HuH-7.5 (cell line): ENCODE measurements at places on chromosomes 3 and 15.

- no peak for DNase-seq
These were observed 158.0 kb downstream of the CHST2 start for GRCh38 chr3:143277531-143277930.

DNA sequence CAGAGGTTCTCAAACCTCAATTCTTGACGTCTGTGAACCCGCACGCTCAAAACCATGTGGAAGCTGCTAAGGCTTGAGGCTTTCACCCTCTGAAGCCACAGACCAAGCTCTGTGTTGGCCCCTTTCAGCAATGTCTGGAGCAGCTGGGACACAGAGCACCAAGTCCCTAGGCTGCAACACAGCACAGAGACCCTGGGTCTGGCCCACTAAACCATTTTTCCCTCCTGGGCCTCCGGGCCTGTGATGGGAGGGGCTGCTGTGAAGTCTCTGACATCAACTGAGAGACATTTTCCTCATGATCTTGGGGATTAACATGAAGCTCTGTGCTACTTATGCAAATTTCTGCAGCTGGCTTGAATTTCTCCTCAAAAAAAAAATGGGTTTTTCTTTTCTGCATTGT, 21.3 kb upstream of the NEDD4 start:
- no peak for DNase-seq

- no peak for DNase-seq
These were observed 14.4 kb upstream of the CMSS1 start for GRCh38 chr3:99803297-99803696.

DNA sequence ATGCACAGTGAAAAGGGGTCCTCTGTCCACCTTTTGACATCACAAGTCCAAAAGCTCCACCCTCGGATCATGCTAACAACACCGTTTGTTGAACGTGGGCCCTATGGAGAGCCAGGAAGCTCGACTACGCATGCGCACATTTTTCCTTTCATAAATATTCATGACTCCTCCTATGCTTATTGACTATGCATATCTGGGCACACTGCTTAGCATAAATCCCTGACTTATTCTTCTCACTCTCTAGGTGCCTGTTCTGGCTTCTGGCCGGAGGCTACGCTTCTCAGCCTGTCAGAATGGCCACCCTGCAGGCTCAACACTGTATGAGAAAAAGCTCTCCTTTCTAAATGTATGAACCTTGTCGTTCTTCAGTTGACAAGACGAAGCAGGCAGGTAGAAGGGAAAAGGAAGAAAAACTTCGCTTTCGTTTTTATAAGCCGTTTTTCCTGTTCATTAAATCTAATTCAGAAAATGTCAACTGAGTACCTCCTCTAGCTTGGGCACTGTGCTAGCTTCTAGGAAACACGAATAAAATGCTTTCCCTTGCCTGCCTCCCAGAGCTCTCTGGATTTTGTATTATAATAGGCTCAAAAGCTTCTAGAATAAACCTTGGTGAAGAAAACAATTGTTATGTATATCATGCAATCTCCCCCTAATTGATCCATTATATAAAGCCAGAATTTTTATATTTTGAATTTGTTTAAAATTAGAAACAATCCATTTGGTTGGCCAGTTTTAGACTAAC, 207.7 kb downstream of the ATP10A start:
- no peak for DNase-seq

- peak; percentile 13 for DNase-seq
These were observed 62.7 kb upstream of the CD47 start for GRCh38 chr3:108153451-108153981.

- DNase-seq, result no peak
These were observed 28.4 kb upstream of the TPRG1 start for GRCh38 chr3:189143321-189143720.

DNA sequence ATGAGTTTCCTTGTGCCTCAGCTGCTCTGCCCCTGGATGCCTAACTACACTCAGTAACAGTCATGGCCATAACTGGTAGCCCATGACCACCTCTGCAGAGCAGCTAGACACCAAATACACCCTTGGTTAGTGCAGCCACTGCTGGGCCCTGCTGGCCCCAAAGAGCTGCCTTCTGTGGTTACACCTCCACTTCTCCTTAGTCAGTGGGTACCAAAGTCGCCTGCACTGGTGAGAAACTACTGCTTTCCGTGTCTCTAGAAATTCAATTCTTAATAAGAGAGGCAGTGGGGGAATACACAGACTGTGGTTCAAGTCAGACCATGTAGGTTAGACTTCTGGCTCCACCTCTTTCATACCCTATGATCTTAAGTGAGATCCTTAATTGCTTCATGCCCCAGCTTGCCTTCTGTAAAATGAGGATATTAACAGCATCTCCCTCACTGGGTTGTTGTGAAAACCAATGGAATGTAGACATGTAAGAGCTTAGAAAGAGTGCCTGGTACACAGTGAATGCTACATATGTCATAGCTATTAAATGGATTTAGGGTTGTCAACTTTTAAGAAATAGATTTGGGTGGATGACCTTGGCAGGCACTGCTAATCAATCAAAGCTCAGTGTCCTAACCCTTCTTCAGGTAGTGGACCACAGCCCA, 18.2 kb downstream of the HEG1 start:
- no peak for DNase-seq

GRCh38 chr3:44880284-44880683, 5.9 kb downstream of the TGM4 start:
- DNase-seq, result no peak

GRCh38 chr15:51334011-51334451, 4.4 kb downstream of the CYP19A1 start:
- no peak for DNase-seq

GRCh38 chr3:151979906-151980305, 106.5 kb downstream of the SUCNR1 start:
- DNase-seq, result no peak

DNA sequence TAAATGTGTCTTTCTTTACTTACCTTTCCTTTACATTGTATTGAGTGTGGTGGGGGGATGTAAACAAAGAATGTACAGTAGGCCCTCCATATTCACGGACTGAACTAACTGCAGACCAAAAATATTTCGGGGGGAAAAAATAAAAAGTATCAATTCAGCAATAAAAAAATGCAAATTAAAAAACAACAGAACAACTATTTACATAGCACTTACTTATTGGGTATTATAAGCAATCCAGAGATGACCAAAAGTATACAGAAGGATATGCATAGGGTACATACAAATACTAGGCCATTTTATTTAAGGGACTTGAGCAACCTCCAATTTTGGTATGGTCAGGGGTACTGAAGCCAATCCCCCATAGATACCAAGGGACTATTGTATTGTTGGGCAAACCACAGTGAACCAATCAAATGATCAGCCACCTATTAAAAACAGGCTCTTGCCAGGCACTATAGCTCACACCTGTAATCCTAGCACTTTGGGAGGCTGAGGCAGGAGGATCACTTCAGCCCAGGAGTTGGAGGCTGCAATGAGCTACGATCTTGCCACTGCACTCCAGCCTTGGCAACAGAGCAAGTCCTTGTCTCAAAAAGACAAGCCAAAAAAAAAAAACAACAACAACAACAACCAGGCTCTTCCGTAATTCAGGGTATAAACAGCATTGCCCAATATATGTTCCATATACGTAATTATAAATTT, 1.8 kb downstream of the VPS13C start:
- no peak for DNase-seq

DNA sequence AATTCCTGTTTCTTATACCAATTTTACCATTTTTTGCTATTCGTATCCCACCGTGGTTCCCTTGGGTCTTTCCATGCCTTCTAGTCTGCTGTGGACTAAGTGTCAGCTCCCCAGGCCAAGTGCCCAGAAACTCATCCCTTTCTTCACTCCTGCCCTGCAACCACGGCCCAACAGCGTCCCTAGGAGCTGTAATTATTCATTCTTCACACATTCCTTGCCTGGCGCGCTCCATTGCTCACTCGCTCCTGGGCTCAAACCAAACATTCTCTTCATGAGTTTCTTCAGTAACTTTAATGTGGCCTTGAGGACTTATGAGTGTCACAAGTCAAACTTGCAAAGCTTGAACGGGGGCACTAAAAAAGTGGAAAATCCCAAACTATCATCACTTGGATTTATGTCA, 15.7 kb downstream of the GABRB3 start:
- DNase-seq, result no peak

- DNase-seq, result no peak
These were observed 91.1 kb downstream of the MEIS2 start for GRCh38 chr15:37009288-37009687.

GRCh38 chr3:88617283-88617682, 467.5 kb downstream of the C3orf38 start:
- no peak for DNase-seq

DNA sequence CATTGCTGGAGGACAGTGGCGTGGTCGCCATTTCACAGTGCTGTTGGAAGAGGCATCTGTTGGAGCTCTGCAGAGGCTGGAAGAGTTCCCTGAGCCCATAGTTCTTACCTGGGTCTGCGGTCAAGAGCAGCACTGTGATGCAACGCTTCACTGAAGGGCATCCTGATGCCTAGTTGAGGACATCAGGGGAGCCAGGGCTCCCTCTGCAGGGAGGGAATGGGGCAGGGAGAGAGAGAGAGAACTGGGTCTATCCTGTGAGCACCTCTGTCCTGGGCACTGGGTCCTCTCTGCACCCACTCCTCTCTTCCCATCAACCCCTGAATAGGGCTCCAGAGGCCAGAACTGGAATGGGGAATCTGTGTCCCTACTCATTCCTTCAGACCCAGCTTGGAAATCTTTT, 23.9 kb upstream of the MOBP start:
- no peak for DNase-seq

DNA sequence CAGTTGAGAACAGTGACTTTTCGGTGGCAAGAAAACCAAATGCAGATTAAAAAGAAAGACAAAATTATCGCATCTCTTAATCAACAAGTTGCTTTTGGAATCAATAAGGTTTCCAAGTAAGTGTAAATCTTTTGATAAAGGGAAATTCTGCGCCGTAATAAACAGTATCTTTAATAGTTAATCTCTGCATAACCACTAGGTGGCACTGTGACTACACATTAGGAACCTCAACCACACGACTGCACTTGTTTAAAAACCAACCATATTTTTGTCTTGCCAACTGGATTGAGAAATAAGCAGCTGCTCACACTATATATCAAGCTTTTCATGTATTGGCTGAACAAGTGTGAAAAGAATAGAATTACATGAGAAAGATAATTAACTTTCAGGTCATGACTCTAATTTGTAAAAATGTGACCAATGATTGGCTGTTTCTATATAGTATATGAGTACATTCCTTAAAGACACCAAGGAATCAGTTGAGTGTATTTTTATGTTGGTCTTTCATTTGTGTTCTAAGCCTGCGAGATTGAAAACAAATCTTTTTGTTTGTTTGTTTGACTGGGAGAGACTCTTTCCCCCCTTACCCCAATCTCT, 72.7 kb downstream of the DZIP3 start:
- DNase-seq, result peak; percentile 9

- DNase-seq, result no peak
These were observed 578.8 kb downstream of the ROBO2 start for GRCh38 chr3:77618686-77619085.

DNA sequence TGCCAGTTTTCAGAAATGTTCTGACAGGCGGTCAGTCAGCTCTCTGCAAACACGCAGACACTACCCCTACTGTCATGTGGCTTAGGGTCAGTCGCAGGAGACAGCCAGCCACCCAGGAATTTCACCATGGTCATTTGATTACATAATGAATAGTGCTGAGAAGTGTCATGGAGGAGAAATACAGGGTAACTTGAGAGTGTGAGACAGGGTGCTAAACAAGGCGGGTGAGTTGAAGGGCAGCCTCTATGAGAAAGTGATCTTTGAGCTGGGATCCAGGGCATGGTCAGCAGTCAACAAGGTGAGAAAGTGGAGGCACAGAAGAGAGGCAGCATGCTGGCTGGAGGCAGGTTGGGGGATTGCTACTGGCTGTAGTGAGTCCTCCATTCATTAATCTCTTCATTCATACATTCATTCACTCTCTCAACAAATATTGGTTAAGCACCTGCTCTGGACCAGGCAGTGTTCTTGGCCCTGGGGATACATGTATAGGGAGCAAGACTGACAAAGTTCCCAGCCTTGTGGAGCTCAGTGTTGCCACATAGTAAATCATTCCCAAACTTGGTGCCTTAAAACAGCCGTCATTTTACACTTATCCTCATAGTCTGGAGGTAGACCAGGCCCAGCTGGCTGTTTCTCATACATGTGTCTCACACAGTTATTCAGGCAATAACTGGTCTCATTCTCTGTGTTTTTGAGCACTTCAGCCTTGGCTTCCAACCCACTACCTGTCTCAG, 14.8 kb downstream of the PXYLP1 start:
- no peak for DNase-seq

DNA sequence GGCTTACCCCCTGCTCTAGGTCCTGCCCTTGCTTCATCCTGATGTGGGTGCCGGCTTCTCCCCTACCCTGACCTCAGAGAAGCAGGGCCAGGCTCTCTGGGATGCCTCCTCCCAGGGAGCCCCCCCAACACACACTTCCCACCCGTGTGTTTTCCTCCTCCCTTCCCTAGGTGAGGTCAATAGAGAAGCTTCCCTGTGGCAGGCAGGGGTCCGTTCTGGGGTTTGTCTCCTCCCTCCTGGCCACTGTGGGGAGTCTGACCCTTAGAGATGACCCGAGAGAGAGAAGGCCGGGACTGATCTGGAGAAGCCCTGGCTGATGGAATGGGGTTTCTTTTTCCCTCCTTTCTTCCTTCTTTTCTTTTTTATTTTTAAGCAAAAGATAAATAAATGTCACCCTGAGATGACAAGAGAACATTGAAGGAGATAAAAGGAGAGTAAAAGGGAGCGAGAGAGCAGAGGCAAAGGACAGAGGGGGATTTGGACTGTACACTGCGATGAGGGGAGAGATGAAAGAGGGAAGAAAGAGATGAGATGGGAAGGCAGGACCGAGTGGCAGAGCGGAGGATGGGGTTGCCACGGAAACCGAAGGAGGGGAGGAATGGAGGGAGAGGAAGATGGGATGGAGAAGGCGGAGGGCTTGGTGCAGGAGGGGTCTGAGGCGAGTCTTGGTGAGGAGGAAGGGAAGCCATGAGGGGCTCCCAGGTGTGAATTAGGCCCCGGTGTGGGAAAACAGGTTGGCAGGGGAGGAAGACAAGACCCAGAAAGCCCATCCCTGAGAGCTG, 48.4 kb downstream of the IDH2 start:
- no peak for DNase-seq

- DNase-seq, result no peak
These were observed 198.5 kb downstream of the CDIN1 start for GRCh38 chr15:36777926-36778325.

DNA sequence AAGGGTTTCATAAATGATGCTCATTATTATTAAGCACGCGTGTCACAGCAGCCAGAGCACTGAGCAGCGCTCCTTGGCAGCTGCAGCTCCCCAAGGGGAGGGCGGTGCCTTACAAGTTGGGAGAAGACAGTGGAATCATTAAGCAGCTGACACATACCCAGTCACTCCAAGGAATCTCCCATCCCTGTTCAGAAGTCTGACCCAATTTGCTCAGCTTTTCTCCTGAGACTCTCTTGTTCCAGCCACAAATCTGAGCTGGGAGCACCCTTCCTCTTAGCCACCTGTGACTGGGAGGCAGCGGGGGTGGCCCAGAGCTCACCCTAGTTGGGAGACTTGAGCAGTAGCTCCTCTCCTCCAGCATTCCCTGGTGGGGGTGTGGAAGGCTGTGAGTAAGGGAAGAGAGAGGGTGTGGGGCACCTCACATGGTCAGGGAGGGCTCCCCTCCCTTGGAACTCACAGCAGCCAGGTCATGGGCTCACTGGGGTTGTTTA, 64.3 kb downstream of the DUT start:
- no peak for DNase-seq

GRCh38 chr15:57382215-57382614, 5.9 kb downstream of the CGNL1 start:
- DNase-seq, result no peak
